Fibroblast of skin of back (primary cell): ENCODE measurements at places on chromosomes 1 and 21.

DNA sequence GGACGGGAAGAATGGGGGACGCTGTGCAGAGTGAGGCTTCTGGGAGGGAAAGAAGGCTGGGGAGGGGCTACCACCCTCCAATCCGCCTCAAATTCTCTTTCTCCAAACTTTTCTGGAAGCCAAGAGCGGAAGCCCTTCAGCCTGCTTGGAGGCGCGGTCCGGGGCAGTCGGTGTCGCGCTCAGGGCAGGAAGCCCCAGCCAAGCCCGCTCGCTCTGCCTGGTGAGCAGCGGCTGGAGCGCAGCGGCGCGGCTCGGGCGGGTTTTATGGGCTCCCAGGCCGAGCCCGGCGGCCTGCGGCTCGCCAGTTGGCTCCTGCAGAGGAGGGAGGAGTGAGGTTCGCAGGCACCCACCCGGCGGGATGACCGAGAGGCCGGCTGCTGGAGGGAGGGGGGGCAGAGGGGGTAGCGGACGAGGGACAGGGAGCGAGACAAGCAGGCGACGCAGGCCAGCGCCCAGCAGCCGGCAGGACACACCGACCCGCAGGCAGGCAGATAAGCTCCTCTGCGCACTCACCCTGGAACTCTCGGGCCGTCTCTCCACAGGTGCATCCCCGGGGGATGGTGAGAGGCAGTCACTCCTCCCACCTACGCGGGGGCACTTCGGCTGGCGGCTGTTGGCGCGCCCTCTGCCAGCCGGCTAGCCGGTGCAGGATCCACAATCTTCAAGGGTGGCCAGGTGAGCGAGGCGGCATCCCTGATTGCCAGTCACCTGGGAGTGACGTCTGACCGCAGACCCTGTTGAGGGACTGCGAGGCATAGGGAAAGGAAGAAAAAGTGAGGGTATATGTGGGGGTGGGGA, at the start of gene AVPR1B:
Gene AVPR1B (minus strand): TSS at position 238 of the 798 bp plus-strand sequence. CDS start 498 bp downstream, outside the sequence.
- DNase-seq, result peak; percentile 40

GRCh38 chr1:150168960-150169601, 19.4 kb downstream of the PLEKHO1 start:
- no peak for DNase-seq

DNA sequence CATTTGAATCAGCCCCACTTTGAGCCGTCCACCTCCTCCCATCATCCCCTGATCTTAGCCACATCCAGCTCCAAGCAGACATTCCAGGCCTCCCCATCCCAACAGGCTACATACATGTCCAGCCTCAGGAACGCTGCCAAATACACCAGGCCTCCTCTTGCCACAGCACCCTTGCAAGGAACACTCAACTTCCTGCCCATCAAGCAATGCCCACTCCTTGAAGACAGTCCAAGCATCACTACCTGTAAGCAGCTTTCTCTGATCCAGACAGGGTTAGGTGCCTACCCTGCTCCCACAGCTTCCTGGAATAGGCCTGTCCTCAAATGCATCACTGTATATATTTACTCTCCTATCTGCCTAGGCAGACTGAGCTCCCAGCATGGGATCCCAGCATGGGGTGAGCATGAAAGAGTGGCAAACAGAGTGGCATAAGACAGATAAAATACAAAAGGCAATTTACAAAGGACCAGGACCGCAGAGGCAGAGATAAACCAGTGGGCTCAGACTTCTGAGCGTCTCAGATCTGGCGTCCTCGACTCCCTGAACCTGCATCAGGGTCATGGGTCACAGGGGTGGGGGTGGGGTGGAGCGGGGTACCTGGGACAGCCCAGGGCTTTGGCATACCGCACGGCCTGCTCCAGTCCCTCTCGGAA, 816 bp downstream of the HYI start:
- peak; percentile 71 for DNase-seq

GRCh38 chr1:17721444-17721843, 33.7 kb upstream of the ACTL8 start:
- no peak for DNase-seq

DNA sequence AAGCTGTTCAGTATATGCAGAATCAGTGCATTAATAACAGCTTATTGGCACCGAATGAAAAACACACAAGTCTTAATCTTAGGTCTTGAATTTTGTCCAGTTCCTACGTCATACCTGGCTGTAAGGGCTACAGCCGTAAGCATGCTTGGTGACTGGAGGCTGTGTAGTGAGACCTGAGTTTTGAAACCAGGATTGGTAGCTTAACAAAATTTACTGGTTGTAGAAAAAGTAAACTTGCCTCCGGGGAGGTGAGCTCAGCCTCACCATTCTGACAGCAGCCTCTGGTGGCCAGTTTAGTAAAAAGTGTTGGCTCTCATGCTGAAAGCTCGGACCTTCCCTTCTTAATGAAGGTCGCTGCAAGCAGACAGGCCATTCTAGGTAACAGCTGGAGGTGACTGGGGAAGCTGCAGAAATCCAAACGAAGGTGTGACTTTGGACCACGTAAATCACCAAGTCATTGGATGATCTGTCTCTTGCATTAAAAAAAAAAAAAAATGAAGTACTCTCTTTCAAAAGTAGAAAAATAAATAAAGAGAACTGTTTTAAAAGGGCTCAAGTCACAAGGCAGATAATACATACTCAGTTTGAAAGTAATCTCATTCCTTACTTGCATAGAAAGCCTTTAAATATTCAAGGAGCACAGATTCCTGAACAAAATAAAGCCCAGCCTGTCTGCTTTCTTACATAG, 48.9 kb downstream of the HLCS start:
- peak; percentile 68 for DNase-seq

DNA sequence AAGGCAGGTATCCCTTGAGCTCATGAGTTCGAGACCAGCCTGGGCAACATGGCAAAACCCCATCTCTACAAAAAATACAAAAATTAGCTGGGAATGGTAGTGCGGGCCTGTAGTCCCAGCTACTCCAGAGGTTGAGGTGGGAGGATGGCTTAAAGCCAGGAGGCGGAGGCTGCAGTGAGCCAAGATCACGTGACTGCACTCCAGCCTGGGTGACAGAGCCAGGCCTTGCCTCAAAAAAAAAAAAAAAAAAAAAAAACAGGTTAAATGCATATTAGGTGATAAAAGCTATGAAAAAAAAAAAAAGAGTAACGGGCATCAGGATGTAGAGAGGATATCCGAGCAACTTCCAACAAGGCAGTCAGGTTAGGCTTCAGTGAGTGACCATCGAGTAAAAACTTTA, 2.8 kb upstream of the SRRM1 start:
- DNase-seq, result no peak
